ENCODE measurements at places on chromosomes 1 and 21.

DNA sequence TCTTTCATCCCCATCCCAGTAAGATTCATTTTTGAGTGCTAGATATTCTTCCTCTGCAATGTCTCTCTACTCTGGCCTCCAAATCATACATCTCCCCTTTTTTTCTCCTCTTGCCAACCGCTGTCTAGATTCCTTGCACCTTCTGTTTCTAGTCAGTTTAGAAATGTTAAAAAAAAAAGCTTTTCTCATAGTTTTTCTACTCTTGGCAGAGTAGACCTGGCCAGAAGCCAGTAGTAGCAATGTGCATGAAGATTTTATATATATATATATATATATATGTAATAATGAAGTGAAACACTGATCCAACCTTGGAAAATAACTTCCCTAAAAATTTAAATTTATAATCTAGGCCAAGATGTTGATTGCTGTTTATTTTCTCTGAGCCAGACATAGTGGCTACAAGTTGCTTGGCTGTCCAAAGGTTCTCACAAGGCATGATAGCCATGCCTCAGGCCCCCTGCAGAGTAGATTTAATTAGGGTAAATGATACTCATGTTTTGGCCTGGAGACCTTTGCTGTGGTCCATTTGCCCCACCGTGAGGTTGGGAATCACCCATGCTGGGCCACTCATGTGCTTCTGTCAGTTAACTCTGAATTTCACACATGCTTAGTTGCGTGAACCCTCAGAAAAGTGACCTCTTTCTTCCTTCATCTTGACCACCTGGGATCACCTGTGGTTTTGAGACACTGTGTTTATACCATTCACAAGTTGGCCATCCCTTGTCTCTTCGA, 103.4 kb upstream of the KCNE2 start:
- no peak for DNase-seq

GRCh38 chr1:33357099-33357498, 36.2 kb upstream of the A3GALT2 start:
- no peak for DNase-seq

GRCh38 chr1:168892931-168893330, 163.9 kb upstream of the DPT start:
- no peak for DNase-seq

DNA sequence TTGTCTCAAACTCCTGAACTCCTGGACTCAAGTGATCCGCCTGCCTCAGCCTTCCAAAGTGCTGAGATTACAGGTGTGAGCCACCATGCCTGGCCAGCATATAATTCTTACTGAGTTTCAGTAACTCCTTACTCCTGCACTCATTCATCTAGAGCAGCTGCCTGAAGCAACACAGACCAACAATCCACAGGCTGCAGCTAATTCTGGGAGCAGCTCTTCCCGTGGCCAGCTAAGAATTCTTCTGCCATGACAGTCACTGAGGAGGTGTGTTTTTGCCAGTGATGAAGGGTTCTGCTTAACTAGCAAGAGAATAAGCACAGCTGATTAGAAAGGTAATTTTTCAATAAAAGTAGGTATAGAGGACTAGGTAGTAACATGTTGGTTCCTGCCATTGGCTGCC, 5.4 kb downstream of the VTCN1 start:
- no peak for DNase-seq

- DNase-seq, result no peak
Measured at GRCh38 chr1:173635116-173635515, at the start of gene TEX50. TEX50 (plus strand) TSS chr1:173635338; CDS start chr1:173635522, 184 bp downstream.

All from sigmoid colon (tissue), 7 donors.